Activated T-helper 2 cell treated with anti-CD3 and anti-CD28 coated beads, Interferon-gamma antibody, Interleukin-2, Interleukin-4, amounts not matched to agents 10 μg/mL and 5 μg/mL and 100 μg/mL, durations not matched to agents 14 hours and 24 hours and 36 hours (primary cell): ENCODE measurements at places on chromosomes 11 and 22. TPM values are rescaled to one million over a fixed set of nuclear protein-coding genes. Genes with fewer than 3 reads are reported as not detected.

DNA sequence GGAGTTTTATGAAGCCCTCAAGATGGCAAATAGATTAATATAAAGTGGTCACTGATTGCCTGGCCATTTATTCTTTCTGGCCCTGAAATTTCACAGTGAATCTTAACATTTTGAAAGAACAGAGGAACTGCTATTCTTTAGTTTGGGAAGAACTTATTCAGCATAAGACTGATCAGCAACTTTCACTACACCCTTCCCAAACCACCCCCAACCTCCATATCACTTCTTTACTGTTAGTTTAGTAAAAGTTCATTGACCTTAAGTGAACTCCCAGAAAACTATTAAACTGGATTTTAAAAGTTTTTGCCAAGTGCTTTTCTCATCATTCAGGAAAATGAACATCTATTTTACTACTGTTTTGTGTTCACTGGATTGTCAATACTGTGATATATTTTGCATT, 77.4 kb downstream of the NARS2 start:
- DNase-seq: no peak

GRCh38 chr11:113894421-113894996, 10.1 kb upstream of the HTR3B start:
- no peak for DNase-seq

GRCh38 chr22:26234296-26234695, 65.0 kb downstream of the SEZ6L start:
- DNase-seq: no peak

MS4A1 gene
- 0.25 and 0.37 TPM in 2 replicates for total RNA-seq
